ENCODE measurements at places on chromosomes 3 and 15. TPM values are rescaled to one million over a fixed set of nuclear protein-coding genes. Genes with fewer than 3 reads are reported as not detected.
A peak's percentile ranks its signal among the peaks of the same experiment; 100 is the strongest.

Gene GOLGA8M
- total RNA-seq = 4.8 TPM

Gene HTR3E
- not detected for total RNA-seq

Gene CMTM8
- 2.5 TPM for total RNA-seq

Gene CPNE9
- total RNA-seq = not detected

Gene EFCAB12
- total RNA-seq = not detected

Gene GLDN
- total RNA-seq = 0.29 TPM

Gene KAT2B
- 8.1 TPM for total RNA-seq

Gene SLC2A2
- total RNA-seq = not detected

- H3K4me1 ChIP-seq = peaks cover 62% of the 10 kb centered on the region
- H3K36me3 ChIP-seq = peaks cover 3% of the 10 kb centered on the region
- H3K27me3 ChIP-seq = no peaks in the 10 kb centered on the region
- H3K27ac ChIP-seq = no peak overlapping the region
- no peak overlapping the region for H3K4me3 ChIP-seq
- peak; percentile 77 for DNase-seq
Measured at GRCh38 chr15:31360843-31361763, 34.5 kb downstream of the KLF13 start.

DNA sequence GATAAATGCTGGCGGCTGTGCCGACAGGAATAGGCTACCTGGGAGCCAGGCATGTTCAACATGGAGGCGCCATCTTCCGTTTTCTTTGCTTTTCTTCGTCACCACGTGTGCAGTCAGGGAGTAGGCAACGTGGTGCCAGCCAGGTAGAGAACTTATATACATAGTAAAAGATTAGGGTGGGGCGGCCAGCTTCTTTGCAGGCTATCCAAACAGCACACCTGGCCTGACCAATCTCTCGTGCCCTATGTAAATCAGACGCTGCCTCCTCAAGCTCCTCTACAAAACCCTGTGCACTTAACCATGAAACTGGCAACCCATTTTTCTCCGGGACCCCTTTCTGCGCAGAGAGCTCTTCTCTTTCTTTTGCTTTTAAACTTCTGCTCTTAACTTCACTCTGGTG is 28.6 kb upstream of the OR5K4 start:
- peaks cover 22% of the 10 kb centered on the region for H3K27me3 ChIP-seq
- H3K36me3 ChIP-seq = no peaks in the 10 kb centered on the region
- no peak for DNase-seq
- no peak overlapping the region for H3K4me3 ChIP-seq
- peaks cover 10% of the 10 kb centered on the region for H3K4me1 ChIP-seq
- no peak overlapping the region for H3K27ac ChIP-seq

GRCh38 chr3:42690766-42691680 is 5.7 kb downstream of the KLHL40 start:
- peaks cover 23% of the 10 kb centered on the region for H3K27me3 ChIP-seq
- H3K4me1 ChIP-seq = no peaks in the 10 kb centered on the region
- no peak overlapping the region for H3K4me3 ChIP-seq
- DNase-seq = no peak

- H3K27ac ChIP-seq = peak overlapping the region; percentile 83
- H3K27me3 ChIP-seq = no peaks in the 10 kb centered on the region
- peaks cover 18% of the 10 kb centered on the region for H3K4me1 ChIP-seq
- no peak for DNase-seq
- no peak overlapping the region for H3K4me3 ChIP-seq
- H3K36me3 ChIP-seq = peaks cover 25% of the 10 kb centered on the region
Measured at GRCh38 chr3:123498761-123499160, 49.9 kb upstream of the ADCY5 start.

- H3K4me1 ChIP-seq = no peaks in the 10 kb centered on the region
- H3K27ac ChIP-seq = no peak overlapping the region
- no peaks in the 10 kb centered on the region for H3K36me3 ChIP-seq
- H3K27me3 ChIP-seq = no peaks in the 10 kb centered on the region
Measured at GRCh38 chr3:58246148-58247047, 8.8 kb downstream of the ABHD6 start.

- H3K4me1 ChIP-seq = peaks cover 27% of the 10 kb centered on the region
- H3K27ac ChIP-seq = peak overlapping the region; percentile 99
- no peak overlapping the region for H3K4me3 ChIP-seq
Measured at GRCh38 chr3:57017459-57017845, 43.0 kb upstream of the SPATA12 start.

GRCh38 chr3:11379824-11380701 is 107.9 kb downstream of the ATG7 start:
- H3K4me3 ChIP-seq = peak overlapping the region; percentile 56
- DNase-seq = no peak
- no peaks in the 10 kb centered on the region for H3K27me3 ChIP-seq
- peak overlapping the region; percentile 98 for H3K27ac ChIP-seq
- peaks cover 51% of the 10 kb centered on the region for H3K4me1 ChIP-seq

GRCh38 chr15:80401456-80401855 is 2.7 kb upstream of the ARNT2 start:
- DNase-seq = no peak
- H3K27me3 ChIP-seq = no peaks in the 10 kb centered on the region
- peaks cover 25% of the 10 kb centered on the region for H3K4me1 ChIP-seq
- H3K36me3 ChIP-seq = no peaks in the 10 kb centered on the region
- H3K27ac ChIP-seq = no peak overlapping the region

Data from chondrocyte (in vitro differentiated cells).